Tracheal epithelial cell (primary cell): ENCODE measurements at places on chromosomes 5 and 9. TPM values are rescaled to one million over a fixed set of nuclear protein-coding genes. Genes with fewer than 3 reads are reported as not detected.

The ARID3C gene
- total RNA-seq: 0.48 and 0.64 TPM in 2 replicates

The HTR4 gene
- total RNA-seq: not detected in 2 replicates

The TNC gene
- total RNA-seq: 91.4 and 254 TPM in 2 replicates

The INSL6 gene
- not detected in 2 replicates for total RNA-seq

The SH3GL2 gene
- total RNA-seq: 0.48 TPM in 1 of 2 replicates, not detected in the other

The C5orf22 gene
- 18.6 and 19.0 TPM in 2 replicates for total RNA-seq

The ANKRD20A1 gene
- total RNA-seq: not detected in 2 replicates

The DIMT1 gene
- total RNA-seq: 32.0 and 48.2 TPM in 2 replicates

The ANKRD18A gene
- 0.48 and 0.64 TPM in 2 replicates for total RNA-seq

The THBS4 gene
- 0.24 and 1.3 TPM in 2 replicates for total RNA-seq

The C1QTNF2 gene
- total RNA-seq: not detected in 2 replicates

The SUSD3 gene
- total RNA-seq: 1.7 TPM in 1 of 2 replicates, not detected in the other

The FBXL7 gene
- total RNA-seq: 0.21 and 0.72 TPM in 2 replicates

The SLC4A9 gene
- 0.21 TPM in 1 of 2 replicates, not detected in the other for total RNA-seq

The MAMDC4 gene
- 1.1 and 1.9 TPM in 2 replicates for total RNA-seq

The NRG2 gene
- total RNA-seq: 0.24 and 0.64 TPM in 2 replicates

The DBH gene
- not detected in 2 replicates for total RNA-seq

The HACD4 gene
- total RNA-seq: 2.3 and 5.3 TPM in 2 replicates

The CAMK2A gene
- total RNA-seq: under 0.01 and 0.24 TPM in 2 replicates

The BRD3OS gene
- total RNA-seq: 7.5 and 7.9 TPM in 2 replicates

The ALAD gene
- total RNA-seq: 4.5 and 6.0 TPM in 2 replicates

The RASGEF1C gene
- total RNA-seq: not detected in 2 replicates

The CMBL gene
- total RNA-seq: 3.4 and 11.3 TPM in 2 replicates

The IFNA2 gene
- not detected in 2 replicates for total RNA-seq

The PCDHGC4 gene
- under 0.01 and 0.48 TPM in 2 replicates for total RNA-seq

The RGS3 gene
- total RNA-seq: 21.1 and 21.4 TPM in 2 replicates

The RANBP17 gene
- 7.7 and 18.3 TPM in 2 replicates for total RNA-seq

The PDLIM7 gene
- total RNA-seq: 25.8 and 86.8 TPM in 2 replicates

The MSX2 gene
- total RNA-seq: under 0.01 TPM in 1 of 2 replicates, not detected in the other

The IFNB1 gene
- total RNA-seq: not detected in 2 replicates

The LVRN gene
- 0.24 TPM in 1 of 2 replicates, not detected in the other for total RNA-seq

The SPOCK1 gene
- 2.6 and 14.5 TPM in 2 replicates for total RNA-seq

The PCSK1 gene
- not detected in 2 replicates for total RNA-seq

The DAP gene
- total RNA-seq: 14.9 and 16.4 TPM in 2 replicates

The FLT4 gene
- under 0.01 and 0.96 TPM in 2 replicates for total RNA-seq

The KCNMB1 gene
- not detected in 2 replicates for total RNA-seq

The IFNA5 gene
- total RNA-seq: not detected in 2 replicates

The CD14 gene
- total RNA-seq: 1.4 and 6.8 TPM in 2 replicates

The OMD gene
- total RNA-seq: not detected in 2 replicates

The ENTPD2 gene
- 0.21 and 1.7 TPM in 2 replicates for total RNA-seq

The PCDHA12 gene
- 0.21 and 0.48 TPM in 2 replicates for total RNA-seq

The SLC6A3 gene
- not detected in 2 replicates for total RNA-seq

The CTNND2 gene
- not detected in 2 replicates for total RNA-seq

The FGF10 gene
- not detected in 2 replicates for total RNA-seq

The ZNF782 gene
- 2.2 and 4.7 TPM in 2 replicates for total RNA-seq

The SPINK5 gene
- 5.5 and 14.1 TPM in 2 replicates for total RNA-seq

The ANKRD34B gene
- 0.96 TPM in 1 of 2 replicates, not detected in the other for total RNA-seq

The TMEM252 gene
- total RNA-seq: not detected in 2 replicates

The RFX3 gene
- 1.2 and 2.1 TPM in 2 replicates for total RNA-seq

The ACSL6 gene
- 0.24 TPM in 1 of 2 replicates, not detected in the other for total RNA-seq

The CARTPT gene
- not detected in 2 replicates for total RNA-seq

The IFNA17 gene
- total RNA-seq: not detected in 2 replicates

The CCDC187 gene
- under 0.01 TPM in 1 of 2 replicates, not detected in the other for total RNA-seq

The GCNT4 gene
- 3.6 and 4.7 TPM in 2 replicates for total RNA-seq

The GPRIN1 gene
- total RNA-seq: 1.9 and 9.6 TPM in 2 replicates

The ARHGEF28 gene
- total RNA-seq: 36.7 and 68.7 TPM in 2 replicates
